Activated CD4-positive, alpha-beta T cell treated with anti-CD3 and anti-CD28 coated beads, Interleukin-2, Interleukin-4, amounts not matched to agents 100 ng/mL and 50 ng/mL, durations not matched to agents 16 hours and 8 hours (primary cell): ENCODE measurements at places on chromosomes 11 and 22.

DNA sequence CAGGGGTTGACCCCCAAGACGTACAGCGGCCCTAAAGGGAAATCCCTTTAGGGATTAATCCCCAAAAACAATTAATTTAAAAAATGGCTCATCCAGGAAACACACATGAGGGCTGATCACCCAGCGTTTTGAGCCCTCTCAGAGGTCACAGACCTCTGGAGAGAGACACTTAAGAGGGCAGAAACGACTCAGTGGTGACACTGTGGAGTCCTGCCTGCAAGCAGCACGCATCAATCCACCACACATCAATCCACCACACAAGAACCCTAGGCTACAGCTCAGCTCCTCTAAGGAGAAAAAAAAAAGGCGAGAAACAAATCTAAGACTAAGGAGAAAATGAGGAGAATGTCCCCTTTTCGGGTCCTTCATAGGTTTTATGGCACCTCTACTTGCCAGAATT is 12.5 kb upstream of the SELENOH start:
- DNase-seq, result no peak

DNA sequence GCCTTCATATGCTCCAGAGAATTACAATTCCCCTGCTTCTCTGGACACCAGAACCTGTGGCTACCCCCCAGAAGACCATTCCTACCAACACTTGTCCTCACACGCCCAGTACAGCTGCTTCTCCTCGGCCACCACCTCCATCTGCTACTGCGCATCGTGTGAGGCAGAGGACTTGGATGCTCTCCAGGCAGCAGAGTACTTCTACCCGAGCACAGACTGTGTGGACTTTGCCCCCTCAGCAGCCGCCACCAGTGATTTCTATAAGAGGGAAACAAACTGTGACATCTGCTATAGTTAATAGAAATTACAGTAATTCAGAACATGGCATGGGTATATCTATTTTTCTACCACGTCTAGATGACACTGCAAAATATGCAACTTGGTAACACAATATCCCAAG is 9.8 kb downstream of the POU2AF3 start:
- DNase-seq, result no peak

- DNase-seq, result no peak
Measured at GRCh38 chr11:78504708-78505107, 70.0 kb downstream of the NARS2 start.

- no peak for DNase-seq
Measured at GRCh38 chr11:26891501-26891900, 102.4 kb upstream of the FIBIN start.
